ENCODE measurements at places on chromosomes 2 and 18. TPM values are rescaled to one million over a fixed set of nuclear protein-coding genes. Genes with fewer than 3 reads are reported as not detected.

GRCh38 chr18:47174545-47175116 lies 1.5 kb downstream of the IER3IP1 start:
- DNase-seq, result no peak

- no peak for DNase-seq
Measured at GRCh38 chr18:9468998-9469397, 6.3 kb upstream of the RALBP1 start.

- DNase-seq, result no peak
Measured at GRCh38 chr2:38653380-38653714, 12.6 kb upstream of the GALM start.

GRCh38 chr2:220478305-220479058 lies 851.1 kb downstream of the SLC4A3 start:
- no peak for DNase-seq

DNA sequence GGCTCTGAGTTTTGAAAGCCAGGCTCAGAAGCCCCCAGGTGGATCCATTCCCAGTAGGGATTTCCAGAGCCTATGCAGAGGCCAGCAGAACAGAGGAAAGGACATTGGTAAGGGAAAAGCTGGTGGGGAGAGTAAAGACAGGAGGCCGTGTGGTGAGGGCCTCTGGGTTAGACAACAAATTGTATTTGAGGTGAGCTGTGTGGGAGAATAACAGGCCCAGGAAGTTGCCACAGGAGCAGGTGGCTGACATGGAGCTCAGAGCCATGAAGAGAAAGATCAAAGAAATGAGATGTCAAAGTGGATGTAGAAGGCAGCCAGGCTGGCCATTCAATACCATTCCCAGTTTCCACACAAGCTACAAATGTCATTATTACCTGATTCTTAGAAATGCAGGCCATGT lies 8.8 kb downstream of the BUB1 start:
- DNase-seq, result no peak

DNA sequence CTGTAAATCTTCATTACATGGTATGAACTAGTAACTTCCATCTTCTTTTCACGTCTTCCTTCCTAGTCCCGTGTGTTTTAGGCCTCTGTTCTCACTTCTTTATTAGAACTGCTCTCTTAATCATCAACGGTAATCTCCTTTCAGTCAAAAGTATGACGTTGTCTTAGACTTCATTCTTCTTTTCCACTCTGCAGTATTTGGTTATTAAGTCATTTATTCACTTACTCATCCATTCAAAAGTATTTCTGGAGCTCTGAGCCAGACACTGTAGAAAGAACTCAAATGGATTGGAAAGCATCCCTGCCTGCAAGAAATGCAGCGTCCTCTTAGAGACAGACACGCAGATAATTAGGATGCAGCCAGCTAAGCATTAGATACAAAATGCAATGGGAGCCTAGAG lies 494.6 kb upstream of the NRP2 start:
- no peak for DNase-seq

- DNase-seq, result no peak
Measured at GRCh38 chr2:98458207-98458606, 13.5 kb downstream of the INPP4A start.

DNA sequence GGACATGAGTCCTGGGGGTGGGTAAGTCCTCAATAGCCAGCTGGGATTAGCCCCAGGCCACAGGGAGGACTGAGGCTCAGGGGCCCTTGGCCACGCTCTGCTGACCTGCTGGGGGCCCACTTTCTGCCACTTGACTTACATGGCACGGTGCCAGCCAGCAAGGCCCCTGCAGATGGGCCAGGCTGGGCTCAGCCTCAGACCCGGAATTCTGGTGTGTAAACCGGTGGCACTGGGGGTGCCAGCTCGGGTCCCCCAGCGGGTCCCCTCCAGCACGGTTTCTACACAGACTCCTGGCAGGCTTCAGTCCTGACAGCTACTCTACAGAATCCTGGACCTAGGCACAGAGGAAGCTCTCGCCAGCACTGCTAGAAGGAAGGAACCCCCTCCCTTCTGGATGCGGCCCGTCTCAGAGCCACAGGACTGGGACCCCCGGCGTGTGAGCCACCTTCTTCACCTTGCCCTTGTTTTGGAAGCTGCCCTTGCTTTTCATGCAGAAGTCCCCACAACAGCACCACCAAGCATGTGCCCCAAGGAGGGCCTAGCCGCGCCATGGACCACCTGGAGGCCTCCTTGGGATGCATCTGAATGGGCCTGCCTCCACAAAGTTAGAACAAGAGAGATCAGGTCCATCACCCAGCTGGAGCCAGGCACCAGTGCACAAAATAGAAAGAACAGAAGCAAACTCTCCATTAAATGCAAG lies 8.0 kb downstream of the HDAC4 start:
- DNase-seq, result no peak

DNA sequence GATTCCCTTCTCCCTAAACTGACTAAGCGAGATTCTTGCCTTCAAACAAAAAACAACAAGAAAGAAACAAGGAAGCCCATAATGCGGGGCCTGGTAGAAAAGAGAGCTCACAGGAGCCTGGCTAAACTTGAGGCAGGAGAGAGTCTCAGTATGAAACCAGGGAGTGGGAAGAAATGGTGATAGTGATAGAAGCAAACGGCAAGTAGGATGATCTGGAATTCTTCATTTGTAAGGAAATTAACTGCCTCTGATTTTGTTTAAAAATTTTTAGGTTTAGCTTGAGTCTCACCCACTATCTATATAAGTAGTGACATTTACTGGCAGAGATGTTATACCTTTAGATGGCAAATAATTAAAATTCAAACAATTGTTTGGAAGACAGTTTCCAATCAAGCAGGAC lies 1356.5 kb upstream of the LRRTM1 start:
- DNase-seq, result no peak

GRCh38 chr2:169069341-169069740 lies at the start of gene DHRS9:
TSS of gene DHRS9 (plus strand) at chr2:169069563. CDS start at chr2:169081582, 12,019 bp downstream.
- no peak for DNase-seq

PIEZO2 gene
- polyA plus RNA-seq, result 27.2 TPM

LDLRAD4 gene
- polyA plus RNA-seq, result 16.0 TPM

SP140L gene
- 7.1 TPM for polyA plus RNA-seq

CSRNP3 gene
- 15.5 TPM for polyA plus RNA-seq

Measured in muscle of arm (tissue), 14 donors.